ENCODE measurements at places on chromosomes 3 and 15. TPM values are rescaled to one million over a fixed set of nuclear protein-coding genes. Genes with fewer than 3 reads are reported as not detected.

GRCh38 chr3:16303037-16303575 is 38.1 kb downstream of the OXNAD1 start:
- DNase-seq, result no peak
- no peaks in the 10 kb centered on the region for H3K27me3 ChIP-seq
- no peaks in the 10 kb centered on the region for H3K4me1 ChIP-seq
- no peak overlapping the region for H3K27ac ChIP-seq
- H3K4me3 ChIP-seq, result no peak overlapping the region

GRCh38 chr3:117346901-117347300 is 637.3 kb downstream of the TUSC7 start:
- no peak for DNase-seq
- H3K4me3 ChIP-seq, result no peak overlapping the region
- H3K4me1 ChIP-seq, result no peaks in the 10 kb centered on the region
- H3K27ac ChIP-seq, result no peak overlapping the region
- H3K36me3 ChIP-seq, result no peaks in the 10 kb centered on the region
- no peaks in the 10 kb centered on the region for H3K27me3 ChIP-seq

DNA sequence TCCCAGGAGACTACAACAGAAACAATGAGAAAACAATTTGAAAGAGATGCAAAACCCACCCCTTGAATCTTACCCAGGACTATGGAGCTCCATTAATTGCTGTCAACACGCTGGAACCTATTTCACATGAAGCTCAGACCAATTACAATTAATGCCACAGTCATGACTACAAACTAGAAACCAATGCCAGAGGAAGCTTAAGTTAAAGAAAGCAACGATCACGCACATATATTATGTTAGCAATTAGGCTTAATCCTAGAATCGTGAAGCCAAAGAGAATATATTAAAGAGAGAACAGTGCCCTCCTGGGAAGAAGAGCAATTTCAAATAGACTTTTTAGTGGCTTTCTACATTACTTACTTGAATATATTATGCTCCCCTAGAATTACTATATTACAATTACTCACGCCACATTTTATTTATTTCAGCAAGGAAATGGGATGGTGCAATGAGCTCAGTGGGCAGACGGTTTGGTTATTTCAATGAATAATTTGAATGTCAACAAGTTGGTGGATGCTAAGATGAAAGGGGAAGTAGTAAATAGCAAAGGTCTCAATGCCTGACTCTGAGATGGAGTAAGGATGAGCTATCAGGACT is 125.5 kb downstream of the GREM1 start:
- no peaks in the 10 kb centered on the region for H3K27me3 ChIP-seq
- no peaks in the 10 kb centered on the region for H3K36me3 ChIP-seq
- no peaks in the 10 kb centered on the region for H3K4me1 ChIP-seq
- H3K4me3 ChIP-seq, result no peak overlapping the region

GRCh38 chr3:186315581-186316354 is 46.3 kb downstream of the DGKG start:
- no peak for DNase-seq
- no peaks in the 10 kb centered on the region for H3K4me1 ChIP-seq
- H3K36me3 ChIP-seq, result no peaks in the 10 kb centered on the region
- no peaks in the 10 kb centered on the region for H3K27me3 ChIP-seq
- H3K4me3 ChIP-seq, result no peak overlapping the region

DNA sequence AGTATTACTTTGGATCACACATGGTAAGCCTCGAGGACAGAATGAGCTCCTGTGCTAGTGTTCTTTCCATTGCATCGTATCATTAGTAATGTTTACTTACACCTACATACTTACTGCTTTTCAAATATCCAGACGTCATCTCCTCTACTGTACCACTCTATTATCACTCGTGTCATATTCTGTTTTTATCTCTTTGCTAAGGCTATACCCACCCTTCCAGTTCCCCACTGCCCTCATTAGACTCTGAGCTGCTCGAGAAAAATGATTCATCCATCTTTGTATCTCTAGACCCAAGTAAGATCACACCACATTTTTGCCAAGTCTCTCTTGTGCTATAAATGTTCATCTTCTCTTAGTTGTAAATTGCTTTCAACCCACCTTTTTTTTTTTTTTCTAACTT is 245.7 kb downstream of the TIGIT start:
- H3K27ac ChIP-seq, result no peak overlapping the region
- H3K36me3 ChIP-seq, result no peaks in the 10 kb centered on the region
- H3K4me1 ChIP-seq, result peaks cover 14% of the 10 kb centered on the region

GRCh38 chr3:35739181-35739809 is 100.0 kb downstream of the ARPP21 start:
- no peak for DNase-seq
- no peak overlapping the region for H3K27ac ChIP-seq
- H3K4me3 ChIP-seq, result no peak overlapping the region
- H3K4me1 ChIP-seq, result no peaks in the 10 kb centered on the region
- no peaks in the 10 kb centered on the region for H3K36me3 ChIP-seq

DNA sequence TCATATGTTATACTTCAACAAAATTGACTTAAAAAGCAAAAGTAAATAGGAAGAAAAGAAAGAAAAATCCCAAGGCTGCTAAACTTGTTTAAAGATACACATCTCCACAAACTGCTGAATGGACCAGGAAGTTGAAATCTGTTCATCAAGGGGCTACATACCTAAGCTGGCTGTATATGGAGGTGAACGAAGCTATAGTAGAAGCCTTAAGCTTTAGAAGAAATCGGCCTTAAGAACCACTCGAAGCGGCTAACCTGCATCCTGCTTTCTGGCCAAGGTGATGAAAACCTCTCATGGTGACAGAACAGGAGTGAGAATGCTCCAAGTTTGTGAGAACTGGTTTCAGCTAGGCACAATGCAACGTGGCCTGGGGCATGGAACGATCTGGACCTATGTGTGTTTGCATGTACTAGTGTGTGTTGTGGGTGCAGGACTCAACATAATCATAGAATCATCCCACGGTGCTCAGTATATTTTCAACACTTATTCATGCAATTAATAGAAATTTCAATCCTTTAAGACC is 31.3 kb upstream of the SPTBN5 start:
- H3K4me1 ChIP-seq, result peaks cover 29% of the 10 kb centered on the region
- no peaks in the 10 kb centered on the region for H3K36me3 ChIP-seq
- no peak overlapping the region for H3K4me3 ChIP-seq

DNA sequence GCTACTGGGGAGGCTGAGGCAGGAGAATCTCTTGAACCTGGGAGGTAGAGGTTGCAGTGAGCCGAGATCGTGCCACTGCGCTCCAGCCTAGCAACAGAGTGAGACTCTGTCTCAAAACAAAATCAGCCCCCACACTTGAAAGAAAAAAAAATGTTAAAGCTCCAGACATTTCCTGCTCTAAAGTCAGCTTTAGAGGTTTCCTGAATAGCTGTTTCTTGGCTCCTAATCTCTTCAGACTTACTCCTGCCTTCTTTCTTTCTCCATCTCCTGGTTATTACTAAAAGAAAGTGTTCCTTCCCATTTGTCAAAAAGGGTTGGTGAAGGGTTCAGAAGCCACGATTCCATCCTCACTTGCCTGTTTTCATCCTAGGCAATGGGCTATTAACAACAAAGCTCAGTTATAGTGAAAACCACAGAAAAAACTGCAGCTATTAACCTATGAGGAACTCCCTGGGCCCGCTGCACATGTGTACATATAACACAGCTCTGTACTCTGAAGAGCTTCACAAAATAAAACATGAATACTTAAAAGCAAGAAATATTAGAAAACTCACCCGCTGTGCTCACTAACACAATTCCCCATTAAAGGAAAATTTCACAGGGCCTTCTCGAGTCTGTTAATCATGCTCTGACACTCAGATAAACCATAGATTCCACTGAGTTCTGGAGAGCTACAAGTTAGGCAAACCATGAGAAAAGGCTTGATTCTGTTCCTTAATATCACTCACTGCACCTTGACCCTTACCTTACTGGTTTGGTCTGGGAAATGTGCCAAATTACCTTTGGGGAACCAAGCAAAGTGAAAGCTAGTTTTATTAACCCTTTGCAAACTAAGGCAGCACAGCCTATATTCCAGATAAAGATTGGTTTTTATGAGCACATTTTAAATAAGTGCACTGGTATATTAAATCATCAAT is 89.9 kb upstream of the TSPAN3 start:
- no peak overlapping the region for H3K4me3 ChIP-seq
- H3K36me3 ChIP-seq, result peaks cover 23% of the 10 kb centered on the region
- no peaks in the 10 kb centered on the region for H3K27me3 ChIP-seq
- DNase-seq, result no peak
- H3K27ac ChIP-seq, result no peak overlapping the region
- H3K4me1 ChIP-seq, result peaks cover 18% of the 10 kb centered on the region

DNA sequence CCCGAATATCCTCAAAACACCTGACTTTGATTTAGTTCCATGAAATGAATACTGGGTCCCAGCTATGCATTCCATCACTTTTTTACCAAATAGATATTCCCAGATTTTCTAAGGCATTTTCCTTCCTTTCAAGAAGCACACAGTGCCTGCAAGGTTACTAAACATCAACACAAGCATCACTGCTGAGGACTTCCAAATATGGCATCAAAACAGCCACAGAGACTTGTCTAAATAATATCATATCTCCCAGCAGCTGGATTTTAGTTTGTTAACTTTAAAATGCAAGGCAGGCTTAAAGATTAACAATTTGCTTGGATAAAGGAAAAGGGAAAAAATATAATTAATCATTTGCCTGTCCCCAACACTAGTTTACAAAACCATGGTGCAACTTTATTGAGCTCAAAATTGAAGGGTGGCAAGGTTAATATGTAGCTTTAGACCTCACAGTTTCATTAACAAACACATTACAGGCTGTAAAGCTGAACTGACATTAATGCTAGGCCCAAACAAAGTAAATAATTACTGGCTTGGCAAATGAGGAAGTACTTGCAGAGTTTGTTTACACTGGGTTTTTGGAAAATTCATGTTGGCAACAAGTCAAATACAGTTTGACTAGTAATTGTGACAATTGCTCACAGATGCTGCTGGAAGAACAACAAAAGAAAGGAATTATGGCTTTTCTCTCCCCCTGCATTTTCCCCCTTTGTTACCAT is 401.7 kb upstream of the CDIN1 start:
- H3K27ac ChIP-seq, result no peak overlapping the region
- DNase-seq, result no peak
- H3K36me3 ChIP-seq, result no peaks in the 10 kb centered on the region
- no peaks in the 10 kb centered on the region for H3K4me1 ChIP-seq
- H3K4me3 ChIP-seq, result no peak overlapping the region
- no peaks in the 10 kb centered on the region for H3K27me3 ChIP-seq

GRCh38 chr15:90911906-90912769 is 9.0 kb downstream of the MAN2A2 start:
- no peak for DNase-seq
- no peaks in the 10 kb centered on the region for H3K36me3 ChIP-seq
- H3K4me3 ChIP-seq, result no peak overlapping the region
- no peaks in the 10 kb centered on the region for H3K27me3 ChIP-seq
- H3K4me1 ChIP-seq, result peaks cover 45% of the 10 kb centered on the region

- no peak overlapping the region for H3K27ac ChIP-seq
- no peaks in the 10 kb centered on the region for H3K4me1 ChIP-seq
- no peak for DNase-seq
- no peaks in the 10 kb centered on the region for H3K27me3 ChIP-seq
- no peak overlapping the region for H3K4me3 ChIP-seq
- H3K36me3 ChIP-seq, result no peaks in the 10 kb centered on the region
These were observed 105.9 kb downstream of the TPRG1 start for GRCh38 chr3:189277711-189278110.

- H3K36me3 ChIP-seq, result no peaks in the 10 kb centered on the region
- no peak overlapping the region for H3K4me3 ChIP-seq
- no peak for DNase-seq
- H3K4me1 ChIP-seq, result peaks cover 4% of the 10 kb centered on the region
- no peak overlapping the region for H3K27ac ChIP-seq
- H3K27me3 ChIP-seq, result no peaks in the 10 kb centered on the region
These were observed 5.6 kb upstream of the BRPF1 start for GRCh38 chr3:9725775-9726515.

- no peaks in the 10 kb centered on the region for H3K36me3 ChIP-seq
- H3K27ac ChIP-seq, result no peak overlapping the region
- H3K27me3 ChIP-seq, result no peaks in the 10 kb centered on the region
- H3K4me1 ChIP-seq, result no peaks in the 10 kb centered on the region
- DNase-seq, result no peak
These were observed 23.3 kb downstream of the RNU5B-1 start for GRCh38 chr15:65327651-65328393.

DNA sequence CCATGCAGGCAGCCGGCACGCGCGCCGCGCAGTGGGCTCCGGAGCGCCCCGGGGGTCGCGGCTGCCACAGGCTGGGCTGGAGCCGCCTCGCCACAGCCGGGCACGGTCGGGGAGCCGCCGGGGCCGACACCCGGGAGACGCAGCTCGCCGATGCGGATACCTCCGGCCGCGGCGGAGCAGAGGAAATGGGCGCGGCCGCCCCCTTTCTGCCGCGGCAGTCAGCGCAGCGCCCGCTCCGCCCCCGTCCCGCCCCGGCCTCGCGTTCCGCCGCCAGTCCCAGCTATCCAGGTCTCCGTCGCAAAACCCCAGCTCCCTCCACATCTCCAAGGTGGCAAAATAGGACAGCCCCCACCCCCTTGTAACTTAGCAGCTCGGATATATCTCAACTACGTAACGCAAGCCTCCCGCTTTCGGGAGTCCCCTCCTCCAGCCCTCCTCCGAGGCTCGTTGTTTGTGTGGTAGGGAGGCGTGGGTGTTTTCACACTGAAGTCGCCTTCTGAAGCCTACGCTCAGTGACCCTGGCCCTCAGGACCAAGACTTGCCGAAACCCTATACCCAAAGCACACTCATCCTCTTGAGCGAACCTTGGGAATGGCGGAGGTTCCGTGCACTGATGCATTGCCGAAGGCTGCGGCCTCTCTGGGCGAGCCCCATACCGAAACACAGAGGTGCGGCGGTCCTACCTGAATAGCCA is at the start of gene SH3BP5:
Gene SH3BP5, minus strand, starts transcription at position 182 of the 694 bp plus-strand sequence. Its CDS starts 178 bp downstream, at position 4.
- H3K4me3 ChIP-seq, result peak within 1 kb of the TSS; percentile 94
- H3K4me1 ChIP-seq, result peaks cover 38% of the 10 kb centered on the region
- DNase-seq, result peak; percentile 66
- H3K27ac ChIP-seq, result peak within 1 kb of the TSS; percentile 93

DNA sequence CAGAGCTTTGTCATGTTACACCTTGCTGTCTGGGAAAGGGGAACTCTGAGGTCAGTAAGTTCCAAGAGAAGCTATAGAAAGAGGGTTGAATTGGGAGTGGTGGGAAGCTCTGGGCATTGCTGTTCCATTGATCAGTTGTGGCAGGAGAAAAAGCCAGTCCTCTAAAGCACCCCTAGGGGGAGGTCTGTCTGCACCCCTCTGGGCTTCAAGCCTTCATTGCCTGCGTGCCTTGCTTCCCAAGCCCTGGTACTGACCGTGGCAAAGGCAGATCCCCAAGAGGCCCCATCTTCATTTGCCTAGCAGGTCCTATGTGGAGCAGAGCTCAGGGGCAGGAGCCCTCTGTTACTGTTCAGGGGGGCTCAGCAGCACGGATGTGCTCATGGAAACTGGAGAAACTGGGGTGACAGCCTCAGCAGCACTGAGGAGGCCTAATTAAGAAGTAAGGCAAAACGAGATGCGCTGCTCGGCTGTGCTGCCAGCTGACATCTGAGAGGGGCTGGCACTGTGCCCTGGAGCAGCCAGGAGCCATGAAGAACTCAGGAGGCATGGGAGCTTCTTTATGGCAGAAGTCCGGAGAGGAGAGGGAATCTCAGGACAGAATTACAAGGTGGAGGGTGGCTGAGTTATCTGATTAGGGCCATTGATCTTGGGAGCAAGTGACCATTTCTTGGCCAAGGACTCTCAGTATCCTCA is 270.9 kb downstream of the RPLP1 start:
- H3K4me3 ChIP-seq, result no peak overlapping the region
- peaks cover 5% of the 10 kb centered on the region for H3K4me1 ChIP-seq
- H3K27ac ChIP-seq, result no peak overlapping the region

GRK7 gene
- 0.27 TPM for total RNA-seq

CPNE9 gene
- total RNA-seq, result not detected

RNU5B-1 gene
- total RNA-seq, result not detected

FOXL2NB gene
- total RNA-seq, result not detected

CATSPER2 gene
- 1.2 TPM for total RNA-seq

GLCE gene
- total RNA-seq, result 4.9 TPM

All from gastrocnemius medialis (tissue), 4 donors.